ENCODE measurements at places on chromosomes 3 and 15.

DNA sequence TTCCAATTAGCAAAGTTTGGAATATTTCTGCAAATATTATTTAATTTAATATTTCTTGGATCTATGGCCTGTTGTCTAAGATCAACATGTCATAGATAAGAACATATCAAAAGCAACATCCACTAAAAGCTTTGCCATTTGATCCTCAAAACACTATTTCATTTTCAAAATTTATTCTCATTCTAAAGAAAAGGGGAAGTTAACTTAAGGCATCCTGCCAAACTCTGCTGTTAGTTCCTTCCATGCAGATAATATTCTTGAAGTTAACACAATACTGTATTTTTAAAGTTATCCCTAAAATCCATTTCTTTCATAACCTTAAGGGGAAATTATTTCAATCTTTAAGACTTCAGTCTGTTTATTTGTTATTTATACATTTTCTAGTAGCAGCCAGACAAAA is 28.2 kb upstream of the GBE1 start:
- no peak for DNase-seq

DNA sequence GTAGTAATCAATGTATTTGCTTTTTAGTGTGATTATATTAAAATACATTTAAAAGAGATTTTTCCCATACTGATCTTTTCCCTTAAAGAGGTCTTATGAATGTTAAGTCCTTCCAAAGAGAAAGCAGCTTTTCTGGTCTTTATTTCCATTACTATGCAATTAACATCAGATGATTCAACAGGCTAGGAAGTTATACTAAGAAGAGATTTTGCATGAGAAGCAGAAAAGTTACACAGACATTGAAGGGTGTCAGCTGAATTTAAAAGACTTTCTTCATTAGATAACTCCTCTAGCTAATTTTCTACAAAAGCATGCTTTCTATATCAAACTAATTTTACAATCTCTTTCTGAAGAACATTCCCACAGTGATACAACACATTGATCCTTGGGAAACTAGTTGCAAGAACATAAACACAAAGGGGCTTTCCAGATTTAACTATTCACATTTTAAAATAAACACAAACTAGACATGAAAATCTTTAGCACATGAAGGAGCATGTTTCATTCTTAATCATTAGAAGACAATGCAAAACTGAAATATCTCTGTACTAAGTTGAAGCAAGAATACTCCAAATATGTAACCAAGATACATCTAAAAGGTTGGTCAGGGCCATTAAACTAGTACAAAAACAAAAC is 965.8 kb downstream of the ROBO1 start:
- DNase-seq, result no peak

DNA sequence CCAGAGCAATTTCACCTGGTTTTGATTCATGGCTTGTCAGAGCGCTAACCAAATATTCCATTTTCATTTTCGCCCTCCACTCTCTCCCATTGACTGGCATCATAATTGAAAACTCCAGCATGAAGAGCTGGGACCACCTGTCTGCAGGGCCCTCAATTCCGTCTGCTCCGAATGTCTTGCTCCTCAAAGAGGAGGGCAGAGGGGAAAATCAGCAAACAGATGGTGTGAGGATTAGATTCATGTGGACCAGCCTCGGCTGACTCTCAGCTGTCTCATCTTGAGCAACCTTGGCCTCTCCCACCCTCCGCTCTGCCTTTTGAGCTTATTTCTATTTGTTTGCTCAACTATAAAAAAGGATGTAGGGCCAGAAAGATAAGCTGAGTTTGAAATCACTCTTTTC is 512.2 kb upstream of the PPP2R3A start:
- no peak for DNase-seq

- no peak for DNase-seq
Observed at GRCh38 chr3:174633342-174633741, 225.8 kb upstream of the NAALADL2 start.

GRCh38 chr3:115871735-115872134 is 248.4 kb downstream of the GAP43 start:
- DNase-seq, result no peak

Data from CD4-positive, alpha-beta T cell treated with Interleukin-6 at 100 ng/mL for 8 hours (primary cell).